ENCODE measurements at places on chromosomes 4 and X.

GRCh38 chrX:23911126-23911835 lies 3.5 kb downstream of the CXorf58 start:
- no peak for DNase-seq

- DNase-seq: no peak
Observed at GRCh38 chr4:83369831-83370639, 35.4 kb upstream of the HPSE start.

GRCh38 chrX:154019633-154020528 lies at the start of gene IRAK1:
IRAK1 (minus strand) TSS chrX:154019902; CDS start chrX:154019812, 90 bp downstream.
- DNase-seq: no peak

DNA sequence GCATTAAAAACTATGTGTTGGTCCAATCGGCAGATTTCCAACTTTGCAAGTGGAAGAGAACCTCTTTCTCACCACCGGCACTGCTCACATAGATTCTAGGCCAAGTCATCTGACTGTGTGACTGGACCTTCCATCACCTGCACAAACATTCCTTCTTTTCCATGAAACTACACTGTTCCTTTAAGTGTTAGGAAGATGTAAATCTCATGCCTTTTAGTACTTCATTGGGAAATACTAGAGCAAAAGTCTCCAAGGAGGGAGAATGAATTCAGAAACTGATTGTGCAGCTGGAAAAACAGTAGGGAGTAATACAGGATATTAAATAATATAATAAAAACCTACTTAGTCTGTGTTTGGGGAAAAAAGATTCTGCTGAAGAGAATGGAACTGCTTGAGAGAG lies 238.2 kb downstream of the GPC3 start:
- DNase-seq: no peak

- DNase-seq: no peak
Observed at GRCh38 chr4:921830-922331, 10.2 kb downstream of the GAK start.

- no peak for DNase-seq
Observed at GRCh38 chr4:40055511-40055862, 1.2 kb upstream of the N4BP2 start.

DNA sequence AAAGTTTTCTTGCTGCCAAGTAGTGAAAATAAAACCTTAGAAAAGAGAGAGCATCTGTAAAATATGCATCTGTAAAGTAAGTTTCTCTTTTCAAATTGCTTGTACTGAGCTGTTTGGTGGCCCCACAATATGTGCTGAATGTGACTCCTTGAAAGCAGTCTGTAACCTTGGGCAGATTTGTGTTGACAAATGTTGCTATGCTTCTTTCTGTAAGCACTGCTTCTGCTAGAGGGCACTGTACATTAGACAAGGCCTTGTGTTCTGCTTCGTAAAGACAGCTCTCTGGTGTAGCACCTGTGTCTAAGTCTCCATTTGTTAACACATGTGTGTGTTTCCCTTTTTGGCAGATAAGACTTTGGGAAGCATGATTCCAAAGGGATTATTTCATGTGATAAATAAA lies 56.6 kb upstream of the NRK start:
- DNase-seq: no peak

DNA sequence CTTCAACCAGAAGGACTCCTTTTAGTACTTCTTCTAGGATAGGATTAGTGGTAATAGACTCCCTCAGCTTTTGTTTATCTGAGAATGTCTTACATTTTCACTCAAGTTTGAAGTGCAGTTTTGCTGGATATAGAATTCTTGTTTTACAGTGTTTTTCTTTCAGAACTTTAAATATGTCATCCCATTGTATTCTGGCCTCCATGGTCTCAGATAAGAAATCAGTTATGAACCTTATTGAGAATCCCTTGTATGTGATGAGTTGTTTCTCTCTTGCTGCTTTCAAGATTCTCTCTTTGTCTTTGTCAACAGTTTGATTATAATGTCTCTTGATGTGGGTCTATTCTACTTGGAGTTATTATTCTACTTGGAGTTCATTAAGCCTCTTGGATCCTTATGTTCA lies 116.1 kb upstream of the CITED1 start:
- DNase-seq: no peak

DNA sequence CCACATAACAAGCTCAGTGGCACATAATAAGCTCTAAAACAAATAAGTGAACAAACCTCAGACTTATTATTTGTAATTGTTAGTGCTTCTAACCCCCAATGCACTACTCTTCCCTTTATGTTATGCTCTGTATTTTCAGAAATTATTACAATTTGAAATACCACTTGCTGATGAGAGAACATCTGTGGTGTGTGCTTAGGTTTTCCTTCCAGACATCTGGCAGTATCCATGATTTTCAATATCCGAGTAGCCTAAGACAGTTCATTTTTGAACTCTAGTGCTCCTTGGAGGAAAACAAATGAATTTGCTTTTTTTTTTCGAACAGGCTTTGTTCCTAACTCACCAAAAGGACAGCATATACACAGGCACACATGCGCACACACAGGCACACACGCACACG lies 278.7 kb upstream of the CLNK start:
- DNase-seq: no peak

DNA sequence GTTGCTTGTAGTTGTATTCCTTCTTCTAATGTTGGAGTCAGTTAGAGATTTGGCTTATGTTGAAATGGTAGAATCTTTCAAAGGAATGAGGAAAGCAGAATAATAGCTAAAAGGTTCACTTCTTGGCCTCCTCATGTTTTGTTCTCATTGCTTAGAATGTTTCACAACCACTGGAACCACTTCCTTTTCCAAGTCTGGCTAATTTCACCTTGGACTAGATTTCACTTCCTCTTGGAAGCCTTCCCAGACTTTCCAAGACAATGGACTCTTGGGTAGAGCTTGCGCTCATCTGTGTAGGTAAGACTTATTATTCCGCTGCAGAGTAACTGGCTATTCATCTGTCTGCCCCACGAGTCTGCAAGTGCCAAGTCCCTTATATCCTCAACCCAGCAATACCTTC lies 8.3 kb downstream of the SPATA18 start:
- DNase-seq: no peak
